Stimulated activated naive CD8-positive, alpha-beta T cell treated with anti-CD3 and anti-CD28 coated beads, Interleukin-15, amount 100 ng/mL, for 72 hours (primary cell): ENCODE measurements at places on chromosomes 2 and 18.

GRCh38 chr2:7826656-7827055 is 855.2 kb upstream of the ID2 start:
- DNase-seq: no peak

- DNase-seq: no peak
Observed at GRCh38 chr2:53877556-53877955, 17.8 kb upstream of the GPR75 start.

DNA sequence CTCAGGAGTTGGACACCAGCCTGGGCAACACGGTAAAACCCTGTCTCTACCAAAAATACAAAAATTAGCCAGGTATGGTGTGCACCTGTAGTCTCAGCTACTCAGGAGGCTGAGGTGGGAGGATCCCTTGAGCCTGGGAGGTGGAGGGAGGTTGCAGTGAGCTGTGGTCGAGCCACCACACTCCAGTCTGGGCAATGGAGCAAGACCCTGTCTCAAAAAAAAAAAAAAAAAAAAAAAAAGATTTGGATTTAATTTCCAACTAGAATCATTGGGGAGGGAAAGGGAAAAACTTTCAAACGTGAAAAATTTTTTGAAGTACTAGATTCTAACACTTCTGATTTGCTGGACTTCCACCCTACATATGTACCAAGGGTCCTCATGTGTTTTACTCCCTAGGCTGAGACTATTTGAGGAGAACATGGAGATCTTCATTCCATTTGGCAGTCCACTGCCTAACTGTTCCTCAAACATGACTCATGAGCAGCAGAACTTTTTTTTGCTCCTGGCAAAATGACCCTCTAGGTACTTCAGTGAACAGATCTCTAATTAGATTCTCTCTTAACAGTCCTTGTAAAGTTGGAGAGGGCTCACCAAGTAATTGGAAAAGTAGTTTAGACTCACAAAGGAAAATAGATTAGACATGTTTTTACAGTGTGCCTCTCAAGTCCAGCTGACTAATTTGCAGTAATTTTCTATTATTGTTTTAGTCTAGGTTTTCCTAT is 267.6 kb downstream of the METTL4 start:
- no peak for DNase-seq

GRCh38 chr2:207996848-207997247 is 28.5 kb downstream of the PLEKHM3 start:
- no peak for DNase-seq

DNA sequence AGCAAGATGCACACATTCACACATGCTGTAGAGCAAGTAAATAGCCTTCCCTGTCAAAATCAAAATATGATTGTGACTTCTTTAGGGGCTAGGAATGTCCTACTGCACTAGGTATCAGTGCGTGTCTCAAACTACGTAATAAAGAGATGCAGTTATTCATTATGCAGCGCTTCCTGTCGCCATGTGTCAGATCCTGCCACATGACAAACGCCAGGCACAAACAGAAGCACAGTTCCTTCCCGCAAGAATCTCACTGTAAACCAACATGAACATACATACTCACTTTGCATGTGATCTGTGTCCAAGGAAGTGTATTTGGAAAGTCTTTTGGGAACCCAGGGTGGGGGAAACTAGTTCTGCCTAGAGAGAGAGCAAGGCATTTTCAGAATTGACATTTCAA is 599.9 kb downstream of the RNF144A start:
- peak; percentile 66 for DNase-seq

DNA sequence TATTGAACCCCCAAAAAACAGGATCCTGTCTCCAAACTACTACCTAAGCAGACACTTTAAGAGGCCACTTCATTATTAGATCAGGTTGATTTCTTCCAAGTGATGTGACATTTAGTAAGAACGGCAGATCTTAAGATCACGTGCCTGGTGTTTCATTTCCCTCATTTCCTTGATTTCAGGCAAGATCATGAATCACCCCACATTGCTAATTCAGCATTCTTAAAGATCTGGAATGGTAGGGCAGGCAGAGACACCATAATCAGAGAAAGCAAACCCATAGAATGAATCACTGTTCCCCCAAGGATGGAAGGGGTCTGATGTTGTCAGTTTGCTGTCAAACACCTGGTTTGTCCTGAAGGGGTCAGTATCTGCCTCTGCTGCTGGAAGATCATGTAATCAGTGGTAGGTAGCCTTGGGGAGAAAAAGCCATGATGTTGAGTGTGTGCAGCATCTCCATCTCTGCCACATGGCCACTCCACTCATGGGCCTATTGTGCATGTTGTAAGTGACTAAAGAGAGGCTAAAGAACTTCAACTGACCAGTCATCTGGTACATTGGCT is 133.9 kb downstream of the ARHGAP15 start:
- no peak for DNase-seq

- no peak for DNase-seq
Observed at GRCh38 chr2:171547256-171547655, 25.0 kb downstream of the CYBRD1 start.

DNA sequence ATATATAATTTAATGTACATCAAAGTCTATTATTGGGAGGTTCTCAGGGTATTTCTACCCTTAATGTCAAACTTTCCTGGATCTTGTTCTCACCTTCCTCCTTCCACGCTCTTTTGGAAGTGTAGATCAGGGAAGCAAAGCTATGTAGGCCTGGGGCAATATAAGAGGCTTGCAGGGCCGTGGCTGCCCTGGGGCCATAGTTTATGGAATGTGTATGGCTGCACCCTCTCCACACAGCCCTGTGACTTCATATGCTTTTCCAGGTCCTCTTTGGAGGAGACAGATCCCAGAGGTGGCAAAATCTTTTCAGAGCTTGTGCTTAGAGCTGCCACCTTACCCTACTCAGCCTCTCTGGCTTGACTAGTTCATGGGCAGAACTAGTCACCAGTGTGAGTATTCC is 82.9 kb downstream of the PLB1 start:
- no peak for DNase-seq

DNA sequence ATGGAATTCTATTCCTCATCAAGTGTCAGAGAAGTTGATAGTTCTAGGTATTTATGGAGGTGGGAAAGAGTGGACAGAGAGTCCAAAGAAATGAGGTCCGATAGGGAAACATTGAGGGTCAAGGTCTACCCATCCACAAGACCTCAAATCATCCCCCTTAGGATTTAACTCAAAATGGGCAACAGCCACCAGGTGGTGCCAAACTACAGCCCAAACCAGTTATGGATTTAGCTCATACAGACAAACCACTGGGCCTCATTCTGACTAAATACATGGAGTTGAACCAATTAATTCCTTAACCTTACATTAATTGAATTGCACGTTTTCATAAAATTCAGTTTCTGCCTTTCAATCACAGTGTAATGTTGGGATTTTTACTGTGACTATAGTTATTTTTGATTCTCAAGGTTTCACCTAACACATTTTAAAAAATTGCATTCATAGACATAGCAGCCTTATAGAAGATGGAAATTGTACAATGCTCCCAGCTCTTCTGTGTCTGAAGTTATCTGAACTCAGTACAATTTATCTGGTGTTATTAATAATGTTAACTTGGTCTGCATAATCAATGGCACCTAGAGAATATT is 98.2 kb upstream of the HNMT start:
- peak; percentile 24 for DNase-seq

- no peak for DNase-seq
Observed at GRCh38 chr2:233091595-233092375, 31.6 kb downstream of the INPP5D start.

- no peak for DNase-seq
Observed at GRCh38 chr18:48079885-48080284, 149.4 kb upstream of the SMAD2 start.

- DNase-seq: no peak
Observed at GRCh38 chr2:130997198-130997597, 96.1 kb downstream of the FAM168B start.

- no peak for DNase-seq
Observed at GRCh38 chr18:77512152-77512551, 262.5 kb downstream of the GALR1 start.
